ENCODE measurements at places on chromosomes 16 and 17. TPM values are rescaled to one million over a fixed set of nuclear protein-coding genes. Genes with fewer than 3 reads are reported as not detected.

Gene C17orf107
- 1.0 TPM for total RNA-seq

Gene EXOC3L1
- total RNA-seq = 10.8 TPM

Gene PHB1
- 231 TPM for total RNA-seq

DNA sequence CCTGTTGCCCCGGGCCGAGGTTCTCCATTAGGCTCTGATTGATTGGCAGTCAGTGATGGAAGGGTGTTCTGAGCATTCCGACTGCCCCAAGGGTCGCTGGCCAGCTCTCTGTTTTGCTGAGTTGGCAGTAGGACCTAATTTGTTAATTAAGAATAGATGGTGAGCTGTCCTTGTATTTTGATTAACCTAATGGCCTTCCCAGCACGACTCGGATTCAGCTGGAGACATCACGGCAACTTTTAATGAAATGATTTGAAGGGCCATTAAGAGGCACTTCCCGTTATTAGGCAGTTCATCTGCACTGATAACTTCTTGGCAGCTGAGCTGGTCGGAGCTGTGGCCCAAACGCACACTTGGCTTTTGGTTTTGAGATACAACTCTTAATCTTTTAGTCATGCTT lies 74.2 kb downstream of the HAPSTR1 start:
- no peaks in the 10 kb centered on the region for H3K36me3 ChIP-seq
- no peak overlapping the region for H3K4me3 ChIP-seq
- H3K27ac ChIP-seq = no peak overlapping the region
- DNase-seq = no peak
- H3K4me1 ChIP-seq = no peaks in the 10 kb centered on the region

DNA sequence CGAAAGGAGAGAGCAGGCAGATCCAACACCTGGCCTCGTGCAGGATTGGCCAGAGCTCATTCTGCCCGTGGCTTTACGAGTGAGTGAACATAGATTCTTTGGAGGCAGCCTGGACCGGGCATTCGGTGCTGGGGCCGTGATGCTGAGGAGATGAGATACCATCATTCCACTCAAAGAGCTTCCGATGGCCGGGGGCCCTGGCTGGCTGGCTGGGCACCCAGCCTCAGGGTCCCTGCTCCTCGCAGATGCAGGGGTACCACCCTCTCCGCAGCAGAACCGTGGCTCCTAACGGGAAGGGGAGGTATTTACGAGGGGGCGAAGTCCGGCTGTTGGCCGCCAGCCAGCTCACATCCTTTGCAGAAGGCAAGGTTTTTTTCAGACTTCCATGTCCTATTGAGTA lies 66.1 kb upstream of the FOXF1 start:
- H3K4me3 ChIP-seq = no peak overlapping the region
- peak; percentile 55 for DNase-seq
- H3K27me3 ChIP-seq = peaks cover 9% of the 10 kb centered on the region
- H3K4me1 ChIP-seq = peaks cover 6% of the 10 kb centered on the region
- H3K36me3 ChIP-seq = no peaks in the 10 kb centered on the region

- H3K4me1 ChIP-seq = peaks cover 6% of the 10 kb centered on the region
- DNase-seq = no peak
- H3K36me3 ChIP-seq = no peaks in the 10 kb centered on the region
Measured at GRCh38 chr16:4373909-4374742, 2.5 kb downstream of the VASN start.

DNA sequence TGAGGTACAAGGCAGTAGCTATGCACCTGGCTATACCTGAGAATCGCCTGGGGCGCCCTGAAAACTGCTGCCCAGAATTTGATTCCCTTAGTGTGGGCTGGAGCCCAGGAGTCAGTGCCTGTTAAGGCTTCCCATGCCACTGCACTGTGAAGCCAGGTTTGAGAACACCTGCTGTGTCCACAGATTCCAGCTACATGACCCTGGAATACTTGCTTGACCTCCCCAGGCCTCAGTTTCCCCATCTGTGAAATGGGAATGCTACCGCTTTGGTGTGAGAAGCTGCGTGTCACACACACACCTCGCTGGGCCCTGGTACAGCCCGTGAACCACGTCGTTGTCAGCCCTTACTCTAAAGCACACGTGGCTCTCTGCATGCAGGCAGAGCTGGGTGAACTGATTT lies 271.0 kb downstream of the C16orf95 start:
- no peak overlapping the region for H3K27ac ChIP-seq
- no peak overlapping the region for H3K4me3 ChIP-seq
- H3K36me3 ChIP-seq = no peaks in the 10 kb centered on the region
- no peak for DNase-seq

GRCh38 chr17:29933379-29933778 lies 3.4 kb upstream of the SSH2 start:
- no peak overlapping the region for H3K4me3 ChIP-seq
- no peaks in the 10 kb centered on the region for H3K36me3 ChIP-seq
- DNase-seq = peak; percentile 24
- no peaks in the 10 kb centered on the region for H3K27me3 ChIP-seq

- no peak overlapping the region for H3K4me3 ChIP-seq
- no peaks in the 10 kb centered on the region for H3K27me3 ChIP-seq
- H3K4me1 ChIP-seq = no peaks in the 10 kb centered on the region
- no peak for DNase-seq
- no peaks in the 10 kb centered on the region for H3K36me3 ChIP-seq
Measured at GRCh38 chr16:10009684-10010083, 172.5 kb downstream of the GRIN2A start.

GRCh38 chr16:51137097-51137496 lies 14.0 kb downstream of the SALL1 start:
- H3K27me3 ChIP-seq = no peaks in the 10 kb centered on the region
- H3K4me3 ChIP-seq = no peak overlapping the region
- DNase-seq = no peak
- H3K4me1 ChIP-seq = no peaks in the 10 kb centered on the region
- H3K27ac ChIP-seq = no peak overlapping the region
- H3K36me3 ChIP-seq = no peaks in the 10 kb centered on the region

DNA sequence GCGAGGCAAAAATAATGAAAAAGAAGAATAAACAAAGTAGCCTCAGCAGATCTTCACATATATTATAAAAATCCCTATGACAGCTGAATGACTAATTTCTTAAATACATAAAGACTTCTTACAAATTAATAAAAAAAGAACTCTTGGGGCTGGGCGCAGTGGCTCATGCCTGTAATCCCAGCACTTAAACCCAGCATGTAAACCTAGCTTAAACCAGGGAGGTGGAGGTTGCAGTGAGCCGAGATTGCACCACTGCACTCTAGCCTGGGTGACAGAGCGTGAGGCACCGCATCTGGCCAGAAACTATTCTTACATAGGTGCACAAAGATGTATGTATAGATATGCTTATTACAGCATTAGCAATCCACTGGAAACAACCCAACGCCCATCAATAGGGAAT lies 27.7 kb downstream of the C17orf100 start:
- no peak for DNase-seq
- H3K27me3 ChIP-seq = peaks cover 7% of the 10 kb centered on the region
- H3K36me3 ChIP-seq = no peaks in the 10 kb centered on the region
- no peaks in the 10 kb centered on the region for H3K4me1 ChIP-seq
- no peak overlapping the region for H3K4me3 ChIP-seq
- H3K27ac ChIP-seq = no peak overlapping the region

DNA sequence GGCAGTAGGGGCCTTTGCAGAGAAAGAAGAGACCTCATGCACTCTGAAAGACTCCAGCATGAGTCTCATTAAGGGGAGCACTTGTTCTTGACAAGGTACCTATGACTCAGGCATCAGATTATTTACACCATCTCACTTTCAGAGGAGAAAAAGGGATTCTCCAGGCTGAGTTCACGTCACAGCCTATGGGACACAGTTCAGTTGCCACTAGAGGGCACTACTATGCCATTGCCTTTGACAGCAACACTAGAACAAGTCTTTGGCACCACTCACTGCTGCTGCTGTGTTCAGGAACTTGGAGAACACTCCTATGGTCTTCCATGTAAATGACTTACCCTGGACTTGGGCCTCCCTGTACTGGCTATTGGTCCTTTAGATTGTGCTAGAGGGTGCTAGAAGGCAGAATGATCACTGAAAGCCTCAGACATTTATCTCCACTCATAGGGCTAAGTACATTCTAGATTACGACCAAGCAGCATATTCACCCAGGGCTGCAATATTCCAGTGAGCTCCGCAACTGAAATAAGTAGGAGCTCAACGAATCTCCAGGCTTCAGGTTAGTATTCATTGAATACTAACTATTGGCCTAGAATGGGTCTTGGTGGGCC lies 225.1 kb upstream of the CA10 start:
- no peak overlapping the region for H3K4me3 ChIP-seq
- no peak overlapping the region for H3K27ac ChIP-seq
- H3K27me3 ChIP-seq = no peaks in the 10 kb centered on the region

- H3K36me3 ChIP-seq = no peaks in the 10 kb centered on the region
- DNase-seq = no peak
- H3K4me1 ChIP-seq = no peaks in the 10 kb centered on the region
- H3K27ac ChIP-seq = no peak overlapping the region
Measured at GRCh38 chr16:49586466-49587450, 213.2 kb downstream of the C16orf78 start.
